Skeletal muscle cell (primary cell): ENCODE measurements at places on chromosomes 11 and 22.

- DNase-seq, result no peak
Measured at GRCh38 chr11:74791333-74792100, 42.9 kb downstream of the RNF169 start.

DNA sequence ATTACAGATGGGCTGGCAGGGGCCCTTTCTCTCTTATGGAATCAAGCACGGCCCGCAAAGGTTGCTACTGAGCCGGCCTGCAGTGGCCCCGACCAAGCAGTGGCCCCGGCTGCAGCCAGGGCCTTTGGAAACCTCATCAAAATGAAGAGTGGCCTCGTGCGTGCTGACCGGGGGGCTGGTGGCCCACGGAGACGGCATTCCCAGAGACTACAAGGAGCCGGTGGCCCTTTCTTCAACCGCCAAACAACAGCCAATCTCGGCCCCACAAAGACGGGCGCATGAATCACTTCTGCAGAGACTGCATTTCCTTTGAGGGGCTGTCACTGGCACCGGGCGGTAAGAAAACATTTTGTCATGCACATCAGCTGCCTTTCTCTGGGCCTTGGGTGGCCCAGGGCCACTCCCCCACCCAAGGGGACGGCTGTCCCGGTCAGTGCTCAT, 43.1 kb upstream of the FGF3 start:
- DNase-seq, result no peak

DNA sequence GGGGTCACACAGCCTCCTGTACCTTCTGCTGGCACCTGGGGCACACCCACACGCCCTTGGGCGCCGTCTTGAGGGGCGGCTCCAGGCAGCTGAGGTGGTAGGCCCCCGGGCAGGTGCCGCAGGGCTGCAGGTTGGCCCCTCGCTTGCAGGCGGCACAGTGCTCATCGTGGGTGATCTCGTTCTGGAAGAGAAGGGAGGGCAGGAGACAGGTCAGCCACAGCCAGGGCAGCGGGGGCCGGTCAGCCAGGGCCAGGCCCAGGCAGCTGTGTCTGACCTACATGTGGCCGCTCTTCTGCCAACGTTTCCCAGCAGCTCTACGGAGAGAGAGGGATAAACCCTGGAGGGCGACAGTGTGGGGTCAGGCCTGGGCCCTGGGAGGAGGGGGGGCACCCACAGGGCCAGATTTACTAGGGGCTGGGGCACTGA, 121.9 kb downstream of the PHF21B start:
- no peak for DNase-seq

DNA sequence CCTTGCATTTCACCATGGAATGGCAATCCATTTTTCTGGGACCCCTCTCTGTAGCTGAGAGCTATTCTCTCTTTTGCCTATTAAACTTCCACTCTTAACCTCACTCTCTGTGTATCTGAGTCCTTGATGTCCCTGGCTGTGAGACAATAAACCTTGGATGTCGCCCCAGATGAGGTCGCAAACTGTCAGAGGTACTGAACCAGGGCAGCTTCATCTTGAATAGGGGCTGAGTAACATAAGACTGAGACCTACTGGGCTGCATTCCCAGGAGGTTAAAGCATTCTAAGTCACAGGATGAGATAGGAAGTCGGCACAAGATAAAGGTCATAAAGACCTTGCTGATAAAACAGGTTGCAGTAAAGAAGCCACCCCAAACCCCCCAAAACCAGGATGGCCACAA, 68.0 kb downstream of the RSF1 start:
- no peak for DNase-seq
